ENCODE measurements at places on chromosomes 3 and 15.

- DNase-seq = no peak
Observed at GRCh38 chr3:69660631-69661030, 78.6 kb upstream of the MITF start.

GRCh38 chr3:181952221-181952620 is 240.5 kb downstream of the SOX2 start:
- no peak for DNase-seq

- DNase-seq = no peak
Observed at GRCh38 chr15:52466134-52466701, 62.5 kb downstream of the MYO5A start.

GRCh38 chr3:50153782-50154475 is 1.2 kb upstream of the SEMA3F start:
- no peak for DNase-seq

GRCh38 chr3:79317551-79318518 is 450.0 kb downstream of the ROBO1 start:
- DNase-seq = no peak

DNA sequence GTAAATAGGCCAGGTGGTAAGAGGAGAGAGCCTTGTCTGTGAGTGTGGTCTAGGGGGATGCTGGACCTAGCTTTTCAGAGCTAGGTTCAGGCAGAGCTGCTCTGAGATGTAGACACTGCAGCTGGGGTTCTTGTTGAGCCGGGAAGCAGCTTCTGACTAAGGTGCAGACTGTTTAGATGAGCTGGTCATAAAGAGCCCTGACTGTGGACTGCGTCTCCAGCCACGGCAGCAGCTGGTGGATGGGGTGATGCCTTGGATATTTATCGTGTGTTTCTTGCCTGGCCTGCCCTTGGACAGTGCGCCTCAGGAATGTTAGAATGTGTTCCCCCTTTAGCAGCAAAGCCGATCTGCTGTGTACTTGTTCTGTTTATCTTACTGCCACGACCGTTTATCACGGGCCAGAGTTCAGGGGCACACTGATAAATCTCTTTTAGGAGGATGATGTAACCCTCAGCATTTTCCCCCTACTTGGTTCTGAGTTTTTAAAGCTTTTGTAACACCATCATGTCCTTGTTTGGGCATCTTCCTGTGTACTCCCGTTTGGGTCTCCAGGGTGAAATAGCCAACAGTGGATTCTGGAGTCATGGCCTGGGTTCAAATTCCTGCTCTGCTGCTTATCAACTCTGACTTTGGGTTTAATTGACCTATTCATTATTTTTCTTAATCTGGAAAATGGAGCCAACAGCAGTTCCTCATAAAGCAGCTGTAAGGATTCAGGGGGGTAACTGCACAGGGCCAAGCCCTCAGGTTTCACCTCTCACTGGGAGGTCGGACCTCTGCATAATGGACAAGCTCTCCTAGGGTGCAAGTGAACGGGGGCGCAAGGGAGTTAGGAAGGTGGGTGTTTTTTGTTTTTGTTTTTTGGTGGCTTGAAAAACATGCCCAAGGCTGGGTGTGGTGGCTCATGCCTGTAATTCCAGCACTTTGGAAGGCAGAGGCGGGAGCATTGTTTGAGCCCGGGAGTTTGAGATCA is 51.4 kb downstream of the FLNB start:
- DNase-seq = no peak

- no peak for DNase-seq
Observed at GRCh38 chr3:72308641-72309040, 523.7 kb upstream of the PROK2 start.

DNA sequence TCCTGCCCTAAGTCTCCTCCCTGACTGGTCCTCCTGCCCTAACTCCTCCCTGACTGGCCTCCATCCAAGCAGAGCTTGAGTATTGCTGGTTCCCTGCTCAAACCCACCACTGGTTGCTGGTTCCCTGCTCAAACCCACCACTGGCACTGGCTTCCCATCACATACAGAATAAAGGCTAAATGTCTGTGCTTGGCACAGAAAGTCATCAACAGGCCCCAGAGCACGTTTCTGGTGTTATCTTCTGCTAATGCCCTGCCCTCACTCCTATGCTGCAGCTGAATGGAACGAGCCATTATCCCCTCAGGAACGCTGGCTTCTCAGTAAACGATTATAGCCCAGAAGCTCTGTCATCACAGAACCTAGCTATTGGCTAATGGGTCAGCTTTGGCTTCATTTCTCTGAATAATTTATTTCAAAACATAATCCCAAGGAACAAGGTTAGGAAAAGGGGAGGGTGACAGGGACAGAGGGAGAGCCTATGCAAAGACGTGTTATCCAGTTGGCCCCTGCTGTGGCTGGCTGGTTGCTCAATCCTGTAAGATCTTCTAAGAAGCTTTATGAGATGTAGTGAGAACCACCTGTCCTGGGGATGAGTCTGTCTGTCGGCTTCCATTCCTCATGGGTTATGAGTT is 6.3 kb upstream of the MUC20 start:
- no peak for DNase-seq

DNA sequence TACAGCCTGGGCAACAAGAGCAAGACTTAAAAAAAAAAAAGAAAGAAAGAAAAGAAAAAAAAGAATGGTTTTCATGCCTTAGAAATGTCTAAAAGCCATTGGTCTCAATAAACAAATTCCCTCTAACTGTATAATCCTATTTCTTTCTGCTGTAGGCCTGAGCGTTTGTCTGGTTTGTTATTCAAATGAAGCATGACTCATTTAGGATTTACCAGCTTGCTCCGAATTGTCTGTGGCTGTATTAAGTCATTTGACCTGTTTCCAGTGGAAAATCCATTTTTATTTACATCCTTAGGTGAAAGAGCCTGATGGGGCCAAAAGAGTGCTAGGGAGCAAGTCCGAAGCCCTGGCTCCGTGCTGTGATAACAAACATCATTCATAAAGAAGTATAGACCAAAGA is 73.8 kb downstream of the BDH1 start:
- DNase-seq = no peak

- DNase-seq = no peak
Observed at GRCh38 chr3:189355481-189356201, 183.9 kb downstream of the TPRG1 start.

DNA sequence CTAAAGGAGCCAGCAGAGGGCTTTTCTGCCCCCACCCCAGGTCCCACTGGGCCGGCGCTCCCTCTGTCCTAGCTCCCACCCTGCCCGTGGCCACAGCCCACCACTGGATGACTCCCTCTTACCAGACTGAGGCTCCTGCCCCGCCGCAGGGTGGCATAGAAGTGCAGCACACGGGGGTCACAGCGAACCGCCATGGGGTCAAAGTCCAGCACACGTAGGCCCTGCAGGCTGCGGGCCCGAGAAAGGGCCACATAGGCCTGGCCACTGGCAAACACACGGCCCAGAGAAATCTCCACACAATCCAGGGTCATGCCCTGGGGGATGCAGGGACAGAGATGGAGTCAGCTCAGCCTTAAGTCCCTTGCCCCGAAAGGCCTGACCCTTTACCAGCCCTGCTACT is 9.0 kb downstream of the PIF1 start:
- DNase-seq = no peak

- no peak for DNase-seq
Observed at GRCh38 chr3:134134240-134134639, 104.5 kb upstream of the SLCO2A1 start.

DNA sequence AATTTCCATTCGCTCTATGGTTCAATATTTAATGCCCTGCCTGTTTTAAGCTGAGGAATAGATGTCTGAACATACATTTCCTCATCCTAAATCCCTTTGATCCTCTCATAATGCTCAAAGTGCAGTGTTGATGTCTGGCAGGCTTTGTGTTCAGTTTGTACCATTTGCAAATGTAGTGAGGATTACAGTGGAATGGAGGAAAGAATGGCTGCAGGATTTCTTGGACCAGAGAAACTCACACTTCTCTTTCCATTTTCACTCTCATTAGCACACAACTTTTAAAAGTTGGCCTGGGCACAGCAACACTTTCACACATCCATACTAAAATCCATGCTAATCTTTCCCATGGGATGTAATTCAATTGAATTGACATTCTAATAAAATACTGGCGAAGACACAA is 28.6 kb upstream of the THRB start:
- no peak for DNase-seq

DNA sequence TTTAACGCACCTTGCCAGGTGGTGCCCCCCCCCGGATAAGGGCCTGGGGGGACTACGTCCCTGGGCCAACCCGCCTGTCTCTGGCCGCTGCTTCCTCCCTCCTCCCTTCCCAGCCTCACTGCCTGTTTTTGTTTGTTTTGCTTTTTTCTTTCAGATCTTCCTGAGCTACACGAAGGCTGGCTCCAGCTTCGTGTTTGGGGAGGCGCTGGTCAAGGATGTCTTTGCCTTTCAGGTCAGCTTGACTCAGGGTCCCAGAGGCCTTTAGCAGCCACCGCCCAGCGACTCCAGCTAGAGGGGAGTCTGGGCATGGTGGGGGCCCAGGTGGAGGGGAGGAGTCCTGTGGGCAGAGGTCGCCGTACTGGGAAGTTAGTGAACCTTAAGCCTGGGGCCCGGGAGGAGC is 24.1 kb downstream of the SLC28A1 start:
- DNase-seq = no peak

DNA sequence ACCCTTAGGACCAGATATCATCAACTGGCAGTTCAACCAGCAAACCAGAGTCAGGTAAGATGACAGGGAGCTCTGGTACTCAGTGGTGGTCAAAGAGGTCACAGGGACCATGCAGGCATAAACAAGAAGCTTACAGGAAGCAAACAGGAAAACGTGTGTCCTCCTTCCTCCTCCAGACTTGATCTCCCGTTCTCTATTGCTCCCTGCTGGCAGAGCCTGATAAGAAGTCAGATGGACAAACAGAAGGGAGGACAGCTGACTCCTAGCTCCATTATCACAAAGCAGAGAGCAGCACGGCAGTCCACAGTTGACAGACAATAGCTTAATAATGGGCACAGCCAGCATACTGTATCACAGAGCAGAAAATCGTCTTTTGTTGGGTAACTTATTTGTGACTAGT is 156.5 kb upstream of the SLC2A2 start:
- DNase-seq = peak; percentile 5

- DNase-seq = no peak
Observed at GRCh38 chr3:119309591-119309990, 15.4 kb downstream of the ARHGAP31 start.

- no peak for DNase-seq
Observed at GRCh38 chr3:62229908-62230307, 143.4 kb downstream of the FEZF2 start.

DNA sequence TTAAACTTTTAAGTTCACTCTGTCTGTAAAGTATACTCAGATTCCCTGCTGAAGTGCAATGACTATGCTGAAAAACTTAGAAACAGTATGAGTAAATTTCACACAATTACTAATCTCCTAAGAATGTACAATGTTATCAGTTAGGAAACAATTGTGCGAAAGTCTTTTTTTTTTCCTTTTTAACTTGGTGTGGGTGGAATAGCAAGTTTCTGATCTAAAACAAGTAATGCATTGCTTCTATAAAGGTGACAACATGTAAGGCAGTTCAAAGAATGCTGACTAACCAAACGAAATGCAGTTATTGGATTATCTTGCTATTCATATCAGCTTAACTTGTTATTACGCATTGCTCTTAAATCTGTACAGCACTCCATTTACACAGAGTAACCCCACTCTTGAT is 19.3 kb upstream of the SLC12A8 start:
- no peak for DNase-seq

DNA sequence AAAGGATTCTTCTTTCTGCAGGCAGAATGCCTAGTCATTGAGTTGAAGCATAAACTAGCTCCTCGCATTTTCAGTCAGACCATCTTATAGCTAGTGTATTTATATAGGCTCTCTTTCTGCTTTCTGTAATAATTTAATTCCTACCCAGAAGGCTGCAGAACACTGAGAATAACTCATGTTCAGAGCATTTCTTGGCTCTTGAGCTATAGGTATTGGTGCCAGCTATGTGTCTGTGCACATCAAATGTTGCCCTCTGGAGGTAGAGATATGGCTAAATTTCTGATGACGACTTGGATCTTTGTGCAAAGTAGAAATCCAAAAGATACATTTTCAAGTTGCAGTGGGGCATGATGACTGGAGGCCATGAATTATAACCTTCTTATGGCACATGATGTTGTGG is 336.2 kb upstream of the TPM1 start:
- no peak for DNase-seq

GRCh38 chr3:107928084-107928445 is 162.8 kb downstream of the CD47 start:
- DNase-seq = no peak

- DNase-seq = no peak
Observed at GRCh38 chr3:155350571-155350970, 57.1 kb upstream of the STRIT1 start.

GRCh38 chr15:100284701-100285100 is 57.1 kb downstream of the ADAMTS17 start:
- no peak for DNase-seq

- DNase-seq = no peak
Observed at GRCh38 chr3:89306540-89306939, 199.1 kb downstream of the EPHA3 start.

DNA sequence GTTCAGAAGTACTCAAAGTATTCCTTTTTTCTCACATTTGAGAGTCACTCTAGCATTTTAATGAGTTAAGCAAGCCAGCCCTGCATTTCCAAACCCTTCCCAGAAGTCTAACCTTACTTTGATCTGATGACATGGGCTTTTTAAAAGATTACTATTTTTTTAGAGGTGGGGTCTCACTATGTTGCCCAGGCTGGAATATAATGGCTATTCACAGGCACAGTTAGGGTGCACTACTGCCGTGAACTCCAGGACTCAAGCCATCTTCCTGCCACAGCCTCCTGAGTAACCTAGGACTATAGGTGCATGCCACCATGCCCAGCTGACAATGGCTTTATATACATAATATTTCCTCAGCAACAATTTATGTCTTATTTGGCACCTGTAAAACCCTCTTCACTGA is 64.1 kb upstream of the GOLGA6B start:
- no peak for DNase-seq

DNA sequence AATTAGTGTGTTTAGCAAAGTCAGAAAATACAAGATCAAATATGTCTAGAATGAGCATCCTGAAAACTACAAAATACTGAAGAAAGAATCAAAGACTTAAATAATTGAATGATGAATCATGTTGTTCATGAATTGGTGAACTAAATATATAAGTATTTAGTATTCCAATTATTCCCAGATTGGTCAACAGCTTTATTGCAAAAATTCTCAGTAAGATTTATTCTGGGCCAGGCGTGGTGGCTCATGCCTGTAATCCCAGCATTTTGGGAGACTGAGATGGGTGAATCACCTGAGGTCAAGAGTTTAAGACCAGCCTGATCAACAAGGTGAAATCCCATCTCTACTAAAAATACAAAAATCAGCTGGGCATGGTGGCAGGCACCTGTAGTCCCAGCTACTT is 250.0 kb upstream of the NECTIN3 start:
- no peak for DNase-seq

DNA sequence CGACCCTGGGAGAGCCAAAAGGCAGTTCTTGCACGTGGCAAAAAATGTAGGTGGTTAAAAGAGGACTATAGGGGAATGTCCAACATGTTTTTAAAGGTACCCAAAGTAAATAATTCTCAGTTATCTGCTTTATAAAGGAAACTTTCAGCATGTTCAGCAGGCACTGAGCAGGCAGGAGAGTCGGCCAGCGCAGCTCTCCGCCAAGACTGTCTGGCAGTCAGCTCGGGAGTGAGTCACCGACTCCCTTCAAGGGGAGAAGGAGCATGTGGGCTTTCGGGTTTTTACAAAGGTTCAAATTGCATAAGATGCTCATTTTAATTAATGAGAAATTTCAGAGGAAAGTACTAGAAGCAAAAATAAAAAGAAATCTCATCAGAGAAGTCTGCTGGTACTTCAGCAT is 7.0 kb downstream of the GABRA5 start:
- no peak for DNase-seq

All from COR-L47 (cell line).